ENCODE measurements at places on chromosomes 2 and 18. TPM values are rescaled to one million over a fixed set of nuclear protein-coding genes. Genes with fewer than 3 reads are reported as not detected.
A peak's percentile ranks its signal among the peaks of the same experiment; 100 is the strongest.

DNA sequence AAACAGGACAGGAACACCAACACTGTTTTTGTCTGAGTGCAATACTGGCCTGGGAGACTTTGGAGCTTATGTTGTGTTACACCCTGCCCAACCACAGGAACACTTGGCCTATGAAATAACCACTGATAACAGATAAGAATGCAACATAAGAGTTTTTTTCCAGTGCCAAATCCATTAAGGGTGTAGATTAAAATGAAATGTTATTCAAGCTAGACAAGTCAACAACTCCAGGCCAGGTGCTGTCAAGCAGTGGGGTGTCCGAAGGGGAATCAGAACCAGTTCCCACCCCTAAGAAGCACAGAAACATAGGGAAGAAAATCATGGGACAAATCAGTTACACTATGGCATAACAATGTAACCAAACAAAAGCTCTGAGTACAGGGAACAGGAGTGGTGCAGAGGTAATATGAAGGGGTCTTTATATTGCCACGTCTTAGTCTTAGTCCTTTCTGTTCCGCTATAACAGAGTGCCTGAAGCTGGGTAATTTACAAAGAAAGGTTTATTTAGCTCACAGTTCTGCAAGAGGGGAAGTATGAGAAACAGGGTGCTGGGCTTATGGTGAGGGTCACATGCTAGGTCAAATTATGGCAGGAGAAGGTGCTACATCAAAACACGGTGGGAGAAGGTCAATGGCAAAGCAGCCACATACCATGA is 3.8 kb downstream of the AFG3L2 start:
- H3K27ac ChIP-seq = no peak overlapping the region
- peaks cover 3% of the 10 kb centered on the region for H3K27me3 ChIP-seq
- no peak overlapping the region for H3K4me3 ChIP-seq
- H3K4me1 ChIP-seq = peaks cover 31% of the 10 kb centered on the region
- H3K36me3 ChIP-seq = peaks cover 14% of the 10 kb centered on the region

The DNER gene
- total RNA-seq = 0.07 TPM

GRCh38 chr2:33264766-33265165 is 211.7 kb upstream of the RASGRP3 start:
- H3K4me1 ChIP-seq = peaks cover 55% of the 10 kb centered on the region
- H3K27me3 ChIP-seq = peaks cover 4% of the 10 kb centered on the region
- DNase-seq = no peak

DNA sequence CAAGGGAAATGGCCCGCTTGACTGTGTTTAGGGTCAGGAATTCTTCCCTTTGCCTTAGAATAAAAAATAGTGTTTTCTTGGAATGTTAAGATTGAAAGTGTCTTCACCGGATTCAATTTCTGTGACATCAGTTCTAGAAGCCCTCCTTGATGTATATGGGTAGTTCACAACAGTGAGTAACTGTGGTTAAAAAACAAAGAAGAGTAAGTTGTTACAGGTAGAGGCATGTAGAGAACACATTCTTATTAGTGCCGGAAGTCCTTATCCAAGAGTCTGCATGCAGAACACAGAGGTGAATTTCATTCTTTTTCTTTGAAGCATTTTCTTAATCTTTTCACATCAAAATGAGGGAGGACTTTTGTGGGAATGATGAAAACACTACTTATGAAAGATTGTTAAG is 105.5 kb downstream of the FMNL2 start:
- peaks cover 4% of the 10 kb centered on the region for H3K27me3 ChIP-seq
- no peak for DNase-seq
- peaks cover 24% of the 10 kb centered on the region for H3K4me1 ChIP-seq
- no peak overlapping the region for H3K27ac ChIP-seq
- no peaks in the 10 kb centered on the region for H3K36me3 ChIP-seq

DNA sequence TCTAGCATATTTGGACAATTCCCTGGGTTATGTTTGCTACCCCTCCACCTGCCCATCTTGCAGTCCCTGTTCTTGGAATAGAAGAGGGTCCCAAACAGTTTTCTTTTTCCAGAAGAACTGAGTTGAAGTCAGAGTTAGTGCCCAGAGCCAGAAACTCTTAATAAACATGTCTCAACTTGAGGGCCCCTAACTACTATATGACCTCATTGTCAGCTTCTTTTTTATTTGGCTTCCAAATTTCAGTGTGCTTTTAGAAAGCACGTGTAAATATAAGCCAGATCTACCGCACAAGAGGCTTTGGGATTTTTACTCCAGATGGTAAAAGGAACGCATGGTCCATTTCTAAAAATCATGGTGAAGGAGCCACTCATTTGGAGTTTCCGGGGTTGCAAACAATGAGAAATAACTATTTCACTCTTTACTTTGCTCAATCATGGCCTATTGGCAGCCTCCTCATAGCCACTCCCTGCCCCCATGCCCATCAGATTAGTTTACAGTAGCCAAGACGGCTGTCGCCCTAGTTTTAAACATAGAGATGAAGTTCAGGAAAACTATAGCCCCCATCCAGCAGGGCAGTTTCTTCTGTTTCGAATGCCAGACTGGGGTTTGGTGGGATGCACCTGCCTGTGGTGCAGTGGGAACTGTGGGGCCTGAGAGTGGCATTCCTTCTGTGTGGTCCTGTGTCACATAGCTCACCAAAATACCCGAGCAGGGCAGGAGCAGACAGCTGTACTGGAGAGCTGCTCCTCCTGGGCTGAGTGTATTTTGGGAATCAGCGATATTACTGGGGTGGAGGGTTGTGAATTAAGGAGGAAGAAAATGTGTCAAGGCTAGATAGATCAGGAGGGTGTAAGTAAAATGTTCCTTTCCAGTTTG is 1.7 kb downstream of the MAPRE3 start:
- no peak overlapping the region for H3K27ac ChIP-seq
- peaks cover 16% of the 10 kb centered on the region for H3K27me3 ChIP-seq
- no peak for DNase-seq
- no peaks in the 10 kb centered on the region for H3K36me3 ChIP-seq
- peak overlapping the region; percentile 89 for H3K4me3 ChIP-seq
- H3K4me1 ChIP-seq = peaks cover 31% of the 10 kb centered on the region

DNA sequence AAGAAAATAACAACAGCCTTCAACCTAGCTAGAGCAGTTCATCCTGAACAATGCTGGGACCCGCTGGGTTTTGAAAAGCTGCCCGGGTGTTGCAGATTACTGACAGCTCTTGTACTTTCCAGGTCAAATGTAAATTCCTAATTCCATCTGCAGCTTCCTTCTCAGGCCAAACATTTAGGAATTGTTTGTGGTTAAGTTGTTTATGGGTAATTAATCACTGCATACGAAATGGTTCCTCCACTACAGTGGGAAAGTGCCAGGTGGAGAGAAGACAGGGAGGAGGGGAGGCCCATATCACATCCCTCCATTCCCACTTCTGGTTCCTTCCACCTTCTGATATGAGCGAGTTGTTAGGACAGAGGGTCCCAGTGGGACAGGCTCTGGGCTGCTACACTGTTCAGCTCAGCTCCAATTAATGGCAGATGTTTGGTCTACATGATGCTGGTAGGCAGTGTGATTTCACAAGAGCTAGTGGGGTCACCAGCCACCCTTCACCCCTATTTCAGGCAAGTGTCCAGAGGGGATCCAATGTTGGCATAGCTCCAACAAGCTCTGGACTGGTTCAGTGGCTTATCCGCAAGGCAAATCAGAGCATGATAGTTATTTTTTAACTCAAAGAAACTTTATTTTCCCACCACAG is 112.9 kb upstream of the ACAA2 start:
- no peak overlapping the region for H3K4me3 ChIP-seq
- H3K4me1 ChIP-seq = peaks cover 3% of the 10 kb centered on the region
- peaks cover 17% of the 10 kb centered on the region for H3K27me3 ChIP-seq

All from HFFc6 (cell line).